ENCODE measurements at places on chromosomes 6 and 20.
A peak's percentile ranks its signal among the peaks of the same experiment; 100 is the strongest.

DNA sequence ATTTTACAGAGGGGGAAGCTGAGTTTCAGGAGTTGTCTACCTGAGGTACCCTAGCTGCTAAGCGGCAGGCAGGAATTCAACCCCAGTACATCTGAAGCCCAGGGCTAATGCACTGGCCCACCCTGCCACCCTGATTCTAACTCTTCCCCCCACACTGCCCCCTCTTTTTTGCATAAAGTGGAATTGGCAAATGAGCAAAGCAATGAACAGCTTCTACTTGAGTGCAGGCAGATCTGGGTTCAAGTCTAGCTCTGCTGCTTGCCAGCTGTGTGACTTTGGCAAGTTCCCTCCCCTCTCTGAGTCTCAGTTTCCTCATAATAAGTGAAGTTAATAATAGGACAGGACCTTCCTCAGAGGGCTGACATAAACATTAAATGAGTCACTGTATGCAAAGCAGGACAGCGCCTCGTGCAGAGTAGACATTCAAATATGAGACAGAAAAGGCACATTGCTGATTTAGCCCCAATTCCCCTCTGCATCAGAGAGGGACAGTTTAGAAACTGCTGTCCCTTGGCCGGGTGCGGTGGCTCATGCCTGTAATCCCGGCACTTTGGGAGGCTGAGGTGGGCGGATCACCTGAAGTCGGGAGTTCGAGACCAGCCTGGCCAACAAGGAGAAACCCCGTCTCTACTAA is 4.7 kb downstream of the ADA start:
- DNase-seq = no peak

DNA sequence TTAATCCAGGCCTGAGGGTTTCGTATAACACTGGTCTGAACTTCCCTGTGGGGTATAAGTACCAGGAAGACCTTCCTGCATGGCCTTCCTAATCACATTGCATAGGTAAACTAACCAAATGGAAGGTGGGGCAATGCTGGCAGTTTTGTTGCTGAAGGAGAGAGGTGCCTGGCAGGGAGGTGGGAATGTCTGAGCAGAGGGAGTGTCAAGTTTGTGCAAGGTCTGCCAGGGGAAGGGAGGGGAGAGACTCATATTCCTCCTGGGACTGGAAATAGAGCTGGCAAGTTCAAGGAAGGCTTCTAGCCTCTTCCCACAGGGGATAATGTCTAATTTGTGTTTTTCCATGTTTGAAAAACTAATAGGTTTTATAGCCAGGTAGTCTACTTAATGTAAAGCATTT is 70.6 kb downstream of the HDDC2 start:
- DNase-seq = no peak

DNA sequence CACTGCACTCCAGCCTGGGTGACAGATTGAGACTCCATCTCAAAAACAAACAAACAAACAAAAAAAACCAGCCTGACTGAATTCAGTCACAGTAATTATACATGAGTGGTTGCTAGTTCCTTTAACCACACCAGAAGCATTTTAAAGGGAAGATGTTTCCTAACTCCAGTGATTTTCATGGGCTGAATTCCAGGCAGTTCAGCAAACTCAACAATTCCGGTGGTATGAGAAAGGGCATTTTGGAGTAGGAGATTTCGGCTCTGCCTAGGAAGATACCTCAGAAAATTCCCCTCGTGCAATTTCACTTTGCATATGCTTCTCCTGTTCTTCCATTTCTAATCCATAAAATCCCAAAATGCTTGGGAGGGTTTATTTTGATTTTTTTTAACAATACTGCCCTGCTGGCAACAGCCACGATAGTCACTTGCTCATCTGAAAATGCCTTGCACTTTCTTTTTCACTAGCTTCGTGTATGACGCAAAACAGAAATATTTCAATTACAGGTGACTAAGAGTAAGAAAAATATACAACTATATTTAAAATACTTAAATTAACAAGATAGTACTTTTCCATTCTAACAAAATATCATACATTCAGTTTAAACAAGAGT is 48.3 kb upstream of the IPCEF1 start:
- no peak for DNase-seq

DNA sequence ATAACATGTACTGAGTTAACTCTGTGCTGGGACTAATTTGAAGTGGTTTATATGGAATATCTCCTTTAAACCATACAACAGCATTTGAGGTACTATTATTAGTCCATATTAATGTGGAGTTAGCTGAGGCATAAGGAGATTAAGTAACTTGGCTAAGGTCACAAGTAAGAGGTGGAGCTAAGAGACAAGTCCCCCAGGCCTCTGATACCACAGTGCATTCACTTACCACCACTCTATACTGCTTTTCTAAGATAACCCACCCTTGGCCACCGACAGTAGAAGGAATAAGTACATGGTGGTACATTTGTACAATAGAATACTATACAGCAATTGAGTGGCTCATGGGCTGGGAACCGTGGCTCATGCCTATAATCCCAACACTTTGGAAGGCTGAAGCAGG is 16.4 kb upstream of the TTPAL start:
- no peak for DNase-seq

- no peak for DNase-seq
Measured at GRCh38 chr6:37512400-37513011, 12.8 kb upstream of the CCDC167 start.

DNA sequence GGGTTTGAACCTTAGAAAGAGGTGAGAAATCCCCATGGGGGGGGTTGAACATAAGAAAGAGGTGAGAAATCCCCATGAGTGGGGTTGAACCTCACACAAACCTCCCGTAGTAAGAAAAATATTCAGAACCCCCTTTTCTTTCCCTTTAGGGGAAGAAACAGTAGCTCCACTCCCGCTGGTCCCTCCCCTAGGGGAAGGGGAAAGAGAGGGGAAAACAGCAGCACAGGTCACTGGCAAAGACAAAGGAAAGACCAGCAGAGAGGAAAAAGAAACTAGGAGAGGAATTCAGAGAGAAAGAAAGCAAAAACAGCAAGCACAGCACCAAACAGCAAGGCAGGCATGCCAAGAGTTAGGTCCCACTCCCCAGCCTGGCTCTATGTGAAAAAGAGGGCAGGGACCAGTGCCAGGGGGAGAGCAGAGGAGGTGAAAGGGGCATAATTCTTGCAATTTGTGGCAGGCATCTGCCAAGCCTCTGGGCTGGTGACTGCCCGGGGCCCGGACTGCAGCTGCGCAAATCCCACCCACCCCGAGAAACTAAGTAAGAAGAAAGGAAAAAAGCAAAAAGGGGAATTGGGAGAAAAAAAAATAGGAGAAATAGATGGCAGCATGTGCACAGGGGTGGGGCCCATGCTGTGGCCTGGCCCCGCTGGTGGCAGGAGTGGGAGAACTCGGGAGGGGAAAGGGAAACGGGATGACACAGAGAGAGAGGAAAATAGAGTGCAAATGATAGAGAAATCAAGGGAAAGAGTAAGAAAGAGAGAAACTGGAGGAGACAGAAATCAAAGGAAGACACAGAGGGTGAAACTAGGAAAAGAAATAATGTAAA is 15.1 kb upstream of the GOPC start:
- no peak for DNase-seq

DNA sequence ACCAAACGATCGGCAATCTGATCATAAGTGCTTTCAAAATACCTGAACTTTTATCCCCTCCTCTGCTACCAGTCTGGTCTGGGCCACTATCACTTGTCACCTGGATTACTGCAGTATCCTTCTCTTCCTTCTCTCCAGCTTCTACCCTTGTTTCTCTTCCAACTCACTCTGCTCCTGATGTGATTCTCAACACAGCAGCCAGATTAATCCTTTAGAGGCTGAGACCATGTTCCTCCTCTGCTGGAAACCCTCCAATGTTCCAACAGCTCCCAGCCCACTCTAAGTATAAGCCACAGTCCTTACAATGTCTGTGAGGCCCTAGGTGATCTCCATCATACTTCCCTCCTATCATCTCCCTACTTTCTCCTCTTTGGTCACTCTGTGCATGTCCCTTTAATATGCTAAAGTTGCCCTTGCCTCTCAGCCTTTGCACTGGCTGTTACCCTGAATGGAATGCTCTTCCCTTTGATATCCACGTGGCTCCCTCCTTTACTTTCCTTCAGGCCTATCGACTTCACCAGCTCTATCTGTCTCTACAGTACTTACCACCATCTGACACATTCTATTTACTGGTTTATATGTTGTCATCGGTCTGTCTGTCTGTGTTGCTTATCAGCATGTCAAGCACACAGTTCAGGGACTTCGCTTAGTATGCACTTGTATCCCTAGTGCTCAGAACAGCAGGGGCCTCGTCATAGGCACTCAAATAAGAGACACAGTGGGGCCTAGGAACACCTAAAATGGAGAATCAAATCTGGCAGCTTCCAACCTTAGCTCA is 35.0 kb upstream of the RNF24 start:
- DNase-seq = no peak

- DNase-seq = no peak
Measured at GRCh38 chr6:132219901-132220300, 181.4 kb downstream of the MOXD1 start.

DNA sequence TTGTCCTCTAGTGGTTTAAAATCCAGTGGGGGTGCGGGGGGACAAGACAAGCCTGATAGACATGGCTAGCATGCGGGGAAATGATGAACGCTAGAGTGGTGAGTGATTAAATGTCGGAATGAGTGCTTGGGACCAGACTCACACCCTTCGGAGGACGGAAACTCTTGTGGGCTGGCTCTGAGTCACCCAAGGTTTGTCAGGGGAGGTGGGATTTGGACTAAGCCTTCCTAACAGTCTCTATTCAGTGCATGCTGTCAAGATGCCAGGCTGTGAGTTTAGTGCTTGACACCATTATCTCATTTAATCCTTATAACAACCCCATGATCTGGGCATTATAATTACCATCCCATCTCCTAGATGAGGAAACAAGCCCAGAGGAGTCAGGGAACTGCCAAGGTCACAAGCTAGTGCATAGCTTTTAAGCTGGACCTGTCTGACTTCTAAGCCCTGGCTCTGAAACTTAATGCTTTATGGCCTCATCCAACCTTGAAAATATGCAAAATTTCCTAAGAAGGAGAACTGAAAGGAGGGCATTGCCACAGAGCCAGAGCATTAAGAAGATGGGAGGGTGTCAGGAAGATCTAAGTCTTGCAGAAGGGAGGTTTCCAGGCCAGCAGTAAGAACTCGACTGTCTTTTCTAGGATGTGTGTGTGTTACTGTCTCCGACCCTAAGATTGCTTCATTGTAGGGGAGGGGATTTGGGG is 168.7 kb upstream of the LRFN2 start:
- no peak for DNase-seq

GRCh38 chr20:39799366-39799965 is 837.3 kb downstream of the DHX35 start:
- no peak for DNase-seq

DNA sequence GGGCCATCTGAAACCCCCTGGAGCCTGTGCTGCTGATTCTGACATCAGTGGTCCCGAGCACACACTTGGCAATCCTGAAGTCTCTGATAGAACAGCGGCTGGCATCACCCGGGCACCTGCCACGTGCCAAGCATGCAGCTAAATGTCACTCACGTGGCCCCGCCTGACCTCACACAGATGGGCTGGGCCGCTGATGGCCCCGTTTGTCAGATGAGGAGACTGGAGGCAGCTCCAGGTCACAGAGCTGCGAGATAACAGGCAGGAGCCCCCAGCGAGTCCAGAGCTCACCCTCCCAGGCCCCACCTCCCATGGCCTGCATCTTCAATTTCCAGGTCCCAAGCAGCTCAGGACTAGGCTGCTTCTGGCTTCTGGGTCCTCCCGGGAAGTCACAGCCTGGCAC is 67.2 kb downstream of the YTHDF1 start:
- no peak for DNase-seq

DNA sequence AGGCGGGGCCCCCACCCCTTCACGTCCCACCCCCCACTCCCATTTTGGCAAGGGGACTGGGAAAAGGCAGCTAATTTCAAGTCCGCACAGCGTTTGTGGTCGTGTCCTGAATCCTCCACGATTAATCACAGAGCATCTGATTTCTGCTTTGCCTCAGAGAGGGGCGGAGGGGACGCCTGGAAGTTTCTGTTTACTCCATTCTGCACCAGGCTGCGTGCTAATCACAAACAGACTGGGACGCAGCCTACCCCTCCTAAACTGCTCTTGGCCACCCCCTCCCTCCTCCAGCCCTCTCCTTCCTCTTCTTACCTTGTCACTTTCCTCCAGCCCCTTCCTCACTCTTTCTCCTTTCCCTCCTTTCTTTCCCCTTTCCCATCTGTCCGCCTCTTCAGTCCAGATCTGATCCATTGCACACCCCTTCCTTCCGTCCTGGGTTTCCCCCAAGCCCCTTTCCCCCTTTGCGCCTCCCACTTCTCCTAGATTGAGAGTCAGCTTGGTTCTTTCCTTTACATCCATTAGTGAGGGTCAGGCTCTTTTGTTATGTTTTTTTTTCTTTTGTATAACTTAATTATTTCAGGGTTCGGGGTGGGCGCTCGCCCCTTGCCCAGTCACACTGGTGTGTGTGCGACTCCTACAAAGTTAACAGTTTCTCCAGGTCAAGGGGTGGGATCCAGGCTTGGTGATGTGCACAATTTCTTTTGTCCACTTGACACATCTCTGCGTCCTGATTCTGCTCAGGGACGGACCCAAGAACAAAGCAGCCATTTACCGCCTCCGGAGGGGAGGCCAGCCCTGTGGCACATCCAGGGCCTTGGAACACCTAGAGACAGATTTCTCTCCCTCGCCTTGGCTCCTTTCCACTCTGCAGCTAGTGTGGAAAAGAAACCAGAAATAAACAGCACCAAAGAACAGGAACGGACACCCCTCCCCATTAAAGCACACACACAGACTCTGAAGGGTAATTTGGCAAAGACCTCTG is 520 bp upstream of the RIPOR3 start:
- peak; percentile 15 for DNase-seq

DNA sequence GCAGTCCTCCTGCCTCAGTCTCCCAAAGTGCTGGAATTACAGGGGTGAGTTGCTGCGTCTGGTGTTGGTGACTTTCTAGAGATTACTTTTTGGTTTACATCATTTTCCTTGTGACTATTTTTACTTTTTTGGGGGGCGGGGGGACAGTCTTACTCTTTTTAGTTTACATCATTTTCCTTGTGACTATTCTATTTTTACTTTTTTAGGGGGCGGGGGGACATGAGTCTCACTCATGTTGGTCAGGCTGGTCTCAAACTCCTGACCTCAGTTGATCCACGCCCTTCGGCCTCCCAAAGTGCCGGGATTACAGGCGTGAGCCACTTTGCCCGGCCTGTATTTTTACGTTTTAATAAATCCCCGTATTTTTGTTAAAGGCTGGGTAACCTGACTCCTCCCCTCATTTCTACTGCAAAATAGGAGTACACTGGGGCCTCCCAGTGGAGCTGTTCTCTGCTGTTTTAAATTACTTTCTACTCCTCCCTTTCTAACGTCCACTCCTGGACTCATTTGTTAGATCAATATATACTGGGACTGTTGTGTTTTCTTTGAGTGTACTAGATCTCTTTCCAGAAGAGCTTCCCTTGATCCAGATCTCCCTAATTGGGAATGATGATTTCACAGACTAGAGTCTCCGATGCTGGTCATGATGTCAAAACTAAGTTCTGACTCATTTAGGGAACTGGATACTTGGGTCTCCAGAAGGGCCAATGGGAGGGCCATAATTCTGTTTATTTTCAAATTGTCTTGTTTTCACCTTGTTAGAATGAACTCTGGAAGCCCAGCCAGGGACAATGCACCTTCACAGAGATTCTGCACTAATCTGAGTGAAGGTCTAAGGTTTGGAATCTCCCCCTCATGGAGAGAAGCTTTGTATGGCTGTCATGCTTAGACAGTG is 9.2 kb downstream of the HSPA1B start:
- no peak for DNase-seq

Measured in neural crest cell (in vitro differentiated cells).